Stimulated activated CD4-positive, alpha-beta T cell treated with anti-CD3 and anti-CD28 coated beads, TNF-alpha, amount 100 ng/mL, for 4 hours (primary cell): ENCODE measurements at places on chromosomes 16 and 17.

- DNase-seq = no peak
These were observed 20.6 kb downstream of the HIC1 start for GRCh38 chr17:2075336-2076086.

GRCh38 chr16:17320009-17320408 is 150.8 kb downstream of the XYLT1 start:
- no peak for DNase-seq

DNA sequence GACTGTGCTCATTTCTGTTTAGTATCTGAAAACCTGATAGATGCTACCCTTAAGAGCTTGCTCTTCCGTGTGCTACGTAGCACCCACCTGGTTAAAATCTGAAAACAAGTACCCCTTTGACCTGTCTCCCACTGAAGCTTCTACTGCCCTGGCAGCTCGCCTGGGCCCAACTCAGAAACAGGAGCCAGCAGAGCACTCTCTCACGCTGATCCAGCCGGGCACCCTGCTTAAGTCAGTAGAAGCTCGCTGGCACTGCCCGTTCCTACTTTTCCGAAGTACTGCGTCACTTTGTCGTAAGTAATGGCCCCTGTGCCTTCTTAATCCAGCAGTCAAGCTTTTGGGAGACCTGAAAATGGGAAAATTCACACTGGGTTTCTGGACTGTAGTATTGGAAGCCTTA is 18.9 kb downstream of the NTAN1 start:
- no peak for DNase-seq

DNA sequence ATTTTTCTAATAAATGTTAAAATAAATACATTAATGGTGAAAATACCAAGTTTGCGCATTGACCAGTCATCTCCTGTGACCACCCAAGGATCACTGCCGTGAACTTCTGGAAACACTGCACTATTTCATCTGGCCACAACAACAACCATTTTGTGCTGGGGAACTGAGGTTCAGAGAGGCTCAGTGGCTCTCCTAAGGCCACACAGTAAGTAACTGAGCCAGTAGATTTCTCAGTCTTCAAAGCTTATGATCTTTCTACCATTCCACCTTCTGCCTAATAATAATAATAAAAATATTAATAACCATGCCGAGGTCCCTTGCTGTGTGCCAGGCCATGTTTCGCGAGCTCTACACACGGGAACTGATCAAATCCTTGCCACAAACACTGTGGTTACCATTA is 182.0 kb downstream of the IRF8 start:
- no peak for DNase-seq

DNA sequence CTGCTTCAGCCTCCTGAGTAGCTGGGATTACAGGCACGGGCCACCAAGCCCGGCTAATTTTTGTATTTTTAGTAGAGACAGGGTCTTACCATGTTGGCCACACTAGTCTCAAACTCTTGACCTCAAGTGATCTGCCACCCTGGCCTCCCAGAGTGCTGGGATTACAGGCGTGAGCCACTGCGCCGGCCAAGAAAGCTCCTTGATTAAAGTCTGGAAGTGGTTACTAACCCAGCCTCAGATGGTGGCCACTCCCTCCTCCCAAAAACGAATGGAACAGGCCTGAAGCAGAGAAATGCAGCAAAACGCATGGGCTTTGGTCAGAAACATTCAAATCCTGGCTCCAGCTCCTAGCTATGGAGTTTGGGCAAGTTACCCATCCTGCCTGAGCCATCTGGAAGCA is 11.3 kb downstream of the FKBP10 start:
- no peak for DNase-seq

DNA sequence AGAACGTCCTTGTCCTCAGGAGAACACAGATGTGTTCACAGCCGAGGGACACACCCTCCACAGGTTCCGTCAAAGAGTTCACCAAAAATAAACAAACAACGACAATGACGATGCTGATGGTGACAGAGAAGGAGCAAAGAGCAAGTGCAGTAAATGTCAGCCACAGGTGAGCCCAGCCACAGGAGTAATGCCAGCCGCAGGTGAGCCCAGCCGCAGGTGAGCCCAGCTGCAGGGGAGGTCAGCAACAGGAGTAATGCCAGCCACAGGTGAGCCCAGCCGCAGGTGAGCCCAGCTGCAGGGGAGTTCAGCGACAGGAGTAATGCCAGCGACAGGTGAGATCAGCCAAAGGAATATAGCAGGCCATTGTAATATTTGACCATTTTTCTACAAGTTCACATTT is 315.2 kb downstream of the FOXL1 start:
- DNase-seq = no peak

DNA sequence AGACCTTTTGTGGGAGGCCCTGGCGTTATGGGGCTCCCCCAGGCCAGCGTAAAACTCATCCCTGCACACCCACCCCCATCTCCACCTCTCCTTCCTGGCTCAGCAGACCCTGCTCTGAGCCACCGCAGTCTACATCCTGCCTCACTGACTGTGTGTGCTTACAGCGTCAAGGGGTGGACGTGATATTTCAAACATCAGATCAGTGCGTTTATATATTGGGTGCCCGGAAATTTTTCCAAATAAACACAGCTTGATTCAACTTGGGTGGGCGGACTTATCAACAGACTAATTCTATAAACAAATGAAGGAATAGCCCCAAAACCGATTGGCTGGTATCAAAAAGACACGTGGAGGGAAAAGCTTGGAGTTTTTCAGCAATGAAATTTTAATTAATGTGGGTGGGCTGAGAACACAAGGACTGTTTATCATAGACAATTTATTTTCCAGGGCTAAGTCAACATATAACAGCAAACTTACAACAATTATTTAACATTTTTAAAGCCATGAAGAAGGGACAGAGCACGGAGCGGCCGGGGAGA is at the start of gene FOXL1:
FOXL1 (plus strand) TSS at position 489 of the 539 bp plus-strand sequence. CDS start 175 bp downstream, outside the sequence.
- DNase-seq = no peak

- DNase-seq = no peak
These were observed 51.0 kb upstream of the GPRC5B start for GRCh38 chr16:19935694-19936093.

GRCh38 chr16:49467540-49468372 is 94.2 kb downstream of the C16orf78 start:
- DNase-seq = no peak
